ENCODE measurements at places on chromosomes 2 and 18.

- no peak for DNase-seq
These were observed 21.7 kb downstream of the KIAA1328 start for GRCh38 chr18:36850527-36851201.

GRCh38 chr2:149160195-149160594 is 121.7 kb downstream of the LYPD6B start:
- no peak for DNase-seq

DNA sequence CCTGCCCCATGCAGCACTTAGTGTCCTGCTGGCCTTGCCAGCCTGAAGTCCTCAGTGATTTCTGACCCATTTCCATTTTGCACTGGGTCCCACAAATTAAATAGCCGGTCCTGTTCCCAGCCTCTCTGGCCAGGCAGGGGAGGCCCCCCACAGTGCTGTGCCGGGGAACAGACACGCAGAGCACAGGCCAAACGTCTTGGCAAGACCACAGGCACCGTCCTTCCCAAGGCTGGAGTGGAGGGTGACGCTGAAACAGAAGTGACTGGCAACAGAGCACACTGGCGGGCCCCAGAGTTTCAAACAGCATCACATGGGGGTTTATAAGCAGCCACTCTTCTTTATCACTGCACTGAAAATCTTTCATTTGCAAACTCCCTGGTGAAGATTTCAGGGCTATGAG is 52.2 kb downstream of the EDAR start:
- DNase-seq, result no peak

GRCh38 chr18:3248062-3248657 is 559 bp downstream of the MYL12A start:
- DNase-seq, result peak; percentile 7

GRCh38 chr2:239948100-239948881 is 76.9 kb downstream of the NDUFA10 start:
- no peak for DNase-seq

DNA sequence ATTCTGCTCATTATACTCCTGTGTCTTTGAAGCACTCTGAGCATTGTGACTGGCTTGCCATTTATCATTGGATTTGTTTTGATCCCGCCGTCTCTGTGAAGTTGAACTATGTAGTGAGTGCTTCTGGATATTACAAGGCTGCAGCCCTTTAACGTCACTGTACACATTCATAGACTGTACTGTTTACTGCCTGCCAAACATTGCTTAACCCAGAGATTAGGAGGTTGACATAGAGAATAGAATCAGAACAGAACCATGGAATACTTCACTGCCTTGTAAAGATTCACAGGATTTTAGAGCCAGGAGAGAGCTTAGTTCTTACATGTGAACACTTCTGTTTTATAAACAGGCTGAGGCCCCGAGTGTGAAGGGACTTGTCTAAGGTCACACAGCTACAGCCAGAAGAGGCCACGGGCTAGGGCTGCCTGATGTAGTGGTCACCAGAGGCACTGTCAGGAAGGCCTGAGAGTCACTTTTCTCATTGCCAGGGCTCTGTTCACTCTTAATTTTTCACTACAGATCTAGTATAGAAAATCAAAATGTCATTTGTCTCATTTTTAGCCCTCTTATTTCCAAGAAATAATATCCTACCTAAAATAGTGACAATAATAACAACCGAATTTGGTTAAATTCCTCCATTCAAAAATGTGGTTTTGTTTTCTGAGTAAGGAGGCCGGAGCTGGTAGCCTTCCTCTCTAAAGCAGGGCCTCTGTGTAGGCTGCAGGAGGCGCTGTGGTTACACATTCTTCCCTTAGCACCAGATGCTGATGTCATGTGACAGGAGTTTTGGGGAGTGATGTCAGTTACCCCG is 87.9 kb downstream of the UGGT1 start:
- no peak for DNase-seq
